Pancreas (tissue), 10 donors: ENCODE measurements at places on chromosomes 2 and 18.

DNA sequence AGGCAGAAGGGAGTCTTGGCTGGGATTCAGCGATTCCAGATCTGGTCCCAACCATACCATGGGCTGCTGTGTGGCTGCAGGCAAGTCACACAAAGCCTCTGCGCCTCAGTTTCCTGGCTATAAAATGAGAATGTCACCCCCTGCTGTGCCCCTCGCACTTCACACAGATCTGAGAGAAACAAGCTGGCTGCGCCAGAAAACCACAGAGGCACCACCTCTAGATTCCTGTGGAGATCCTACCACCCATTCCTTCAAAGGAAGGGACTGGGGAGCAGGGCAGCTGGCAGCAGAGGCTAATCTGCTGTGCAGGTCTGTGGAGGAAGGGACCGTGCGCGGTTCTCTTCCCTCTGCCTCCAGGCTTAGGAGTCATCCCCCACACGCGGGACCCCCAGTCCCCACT, 19.8 kb downstream of the NEURL3 start:
- no peak for DNase-seq

GRCh38 chr2:28747714-28748113, 3.9 kb upstream of the PPP1CB start:
- DNase-seq, result no peak

DNA sequence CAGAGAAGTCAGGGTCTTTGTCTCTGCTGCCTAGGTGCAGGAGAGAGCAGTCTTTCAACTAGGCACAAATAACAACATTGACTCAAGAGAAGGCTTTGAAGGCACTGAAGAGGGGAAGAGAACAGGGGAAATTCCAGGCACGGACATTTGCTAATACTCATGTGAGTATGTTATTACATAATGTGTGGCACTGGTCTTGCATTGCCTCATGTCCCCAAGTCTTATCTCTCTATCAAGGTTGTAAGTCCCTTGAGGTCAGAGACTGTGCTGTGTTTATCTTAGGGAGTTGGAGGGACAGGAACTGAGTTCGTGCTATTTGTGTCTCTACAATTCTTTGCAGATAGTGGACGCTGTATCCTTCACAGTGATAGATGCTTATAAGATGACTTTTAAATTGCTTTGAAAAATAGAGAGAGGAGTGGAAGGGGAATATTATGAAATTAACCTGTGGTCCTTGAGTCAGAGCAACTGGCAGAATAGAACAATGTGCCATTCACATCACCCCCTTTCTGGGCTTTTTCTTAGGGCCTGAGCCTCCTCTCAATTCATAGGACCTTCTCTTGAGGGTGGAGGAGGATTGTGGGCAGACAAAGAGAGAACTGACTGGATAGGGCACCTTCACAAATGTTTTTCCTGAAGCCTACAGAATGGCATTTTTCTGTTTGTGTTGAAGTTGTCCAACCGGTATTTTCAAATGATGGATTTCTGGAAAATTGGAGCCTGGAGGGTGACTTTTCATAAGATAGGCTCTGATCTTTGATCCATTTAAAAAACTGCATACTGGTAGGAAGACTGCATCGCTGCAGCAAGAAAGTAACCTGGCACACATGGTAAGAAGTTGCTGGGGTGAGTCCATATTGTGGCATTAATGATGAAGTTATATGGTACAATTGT, 96.6 kb upstream of the CXCR4 start:
- DNase-seq, result no peak

- DNase-seq, result no peak
Measured at GRCh38 chr2:212197776-212198175, 340.8 kb downstream of the ERBB4 start.

DNA sequence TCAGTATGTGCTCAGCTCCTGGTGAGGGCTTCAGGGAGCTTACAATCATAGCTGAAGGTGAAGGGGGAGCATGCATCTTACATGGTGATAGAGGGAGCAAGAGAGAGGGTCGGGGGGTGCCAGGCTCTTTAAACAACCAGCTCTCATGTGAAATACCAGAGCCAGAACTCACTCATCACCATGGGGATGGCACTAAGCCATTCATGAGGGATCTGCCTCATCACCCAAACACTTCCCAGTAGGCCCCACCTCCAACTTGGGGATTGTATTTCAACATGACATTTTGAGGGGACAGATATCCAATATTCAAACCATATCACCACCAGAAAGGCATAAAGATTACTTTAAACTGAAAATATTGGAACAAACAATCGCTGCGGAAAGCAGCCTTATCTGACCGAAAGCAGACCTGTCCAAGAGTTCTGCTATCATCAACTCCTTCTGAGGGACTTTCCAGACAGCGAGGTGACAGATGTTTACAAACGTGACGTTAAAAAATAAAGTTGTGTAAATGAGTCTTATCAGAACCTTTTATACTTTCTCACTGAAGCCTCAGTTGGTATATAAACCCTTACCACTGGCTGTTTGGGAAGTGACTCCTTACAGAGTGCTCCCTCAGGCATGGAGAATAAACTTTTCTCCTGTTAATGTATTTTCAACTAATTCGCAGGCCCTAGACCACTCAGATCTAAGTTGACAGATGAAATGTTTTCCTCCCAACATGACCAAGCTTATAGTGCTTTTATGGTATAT, 35.5 kb upstream of the PTH2R start:
- no peak for DNase-seq

DNA sequence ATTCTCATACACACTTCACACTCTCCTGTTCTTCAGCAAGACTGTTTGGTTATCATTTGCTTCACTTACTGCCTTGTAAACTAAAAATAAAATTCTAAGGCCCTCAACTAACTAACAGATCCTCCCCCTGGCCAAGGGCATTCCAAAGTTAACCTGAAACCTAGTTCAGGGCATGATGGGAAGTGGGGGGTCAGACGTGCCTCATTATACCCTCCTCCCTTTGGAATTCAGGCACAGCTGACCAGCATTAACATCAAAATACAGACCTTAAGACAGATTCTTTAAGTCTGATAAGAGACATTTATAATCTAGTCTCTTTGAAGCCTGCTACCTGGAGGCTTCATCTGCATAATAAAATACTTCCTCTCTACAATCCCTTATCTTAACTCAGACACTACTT, 221.0 kb downstream of the NOL4 start:
- no peak for DNase-seq

GRCh38 chr2:181231151-181231550, 226.0 kb upstream of the ITGA4 start:
- DNase-seq, result no peak

GRCh38 chr2:54499661-54500060, 43.5 kb downstream of the SPTBN1 start:
- no peak for DNase-seq

GRCh38 chr18:10020171-10020570, 106.4 kb downstream of the VAPA start:
- DNase-seq, result no peak

- DNase-seq, result no peak
Measured at GRCh38 chr2:6893876-6894482, 16.4 kb downstream of the RSAD2 start.

- no peak for DNase-seq
Measured at GRCh38 chr2:219538956-219539788, 4.4 kb downstream of the CHPF start.

DNA sequence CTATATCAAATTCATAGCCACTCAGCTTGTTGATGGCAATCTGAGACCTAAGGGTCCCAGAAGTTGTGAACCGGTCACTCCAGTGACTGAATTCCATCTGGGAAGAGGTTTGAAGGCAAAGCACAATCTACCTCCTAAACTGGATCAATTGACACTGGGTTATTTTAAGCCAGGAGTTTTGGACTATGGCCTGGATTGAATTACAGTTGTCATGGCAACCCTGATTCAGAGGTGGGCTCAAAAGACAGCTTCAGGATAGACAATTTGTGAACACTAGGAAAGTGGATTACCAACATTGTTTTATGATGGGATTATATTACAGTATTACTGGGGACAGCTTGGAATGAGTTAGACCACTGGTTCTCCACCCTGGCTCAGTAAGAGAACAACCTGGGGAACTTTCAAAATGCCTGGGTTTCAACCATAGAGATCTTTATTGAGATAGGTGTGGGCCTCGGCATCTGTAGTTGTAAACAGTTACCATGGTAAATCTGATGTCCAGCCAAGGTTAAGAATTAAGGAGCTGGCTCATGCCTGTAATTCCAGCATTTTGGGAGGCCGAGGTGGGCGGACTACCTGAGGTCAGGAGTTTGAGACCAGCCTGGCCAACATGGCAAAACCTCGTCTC, 58.8 kb downstream of the MFSD6 start:
- DNase-seq, result no peak

DNA sequence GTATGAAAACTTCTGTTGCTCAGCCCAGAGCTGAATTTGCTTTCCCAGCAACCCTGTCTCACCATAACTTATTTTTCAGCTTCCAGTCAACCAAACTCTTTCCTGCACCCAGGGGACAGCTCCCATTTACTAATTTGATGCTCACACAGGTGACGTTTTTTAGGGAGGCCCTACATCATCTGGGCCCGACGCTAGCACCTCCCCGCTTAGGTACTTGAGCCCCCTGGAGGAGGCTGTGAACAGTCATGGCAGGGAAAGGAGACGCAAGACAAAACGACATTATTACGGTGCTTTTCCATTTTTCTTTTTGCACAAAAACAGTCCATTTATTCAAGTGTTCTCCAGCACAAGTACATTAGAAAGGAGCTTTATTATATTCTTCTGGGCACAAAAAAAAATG, 59.2 kb upstream of the POMC start:
- DNase-seq, result no peak

- no peak for DNase-seq
Measured at GRCh38 chr2:31241625-31242270, 7.8 kb downstream of the EHD3 start.

GRCh38 chr2:240972201-240972600, 26.2 kb upstream of the SNED1 start:
- no peak for DNase-seq

DNA sequence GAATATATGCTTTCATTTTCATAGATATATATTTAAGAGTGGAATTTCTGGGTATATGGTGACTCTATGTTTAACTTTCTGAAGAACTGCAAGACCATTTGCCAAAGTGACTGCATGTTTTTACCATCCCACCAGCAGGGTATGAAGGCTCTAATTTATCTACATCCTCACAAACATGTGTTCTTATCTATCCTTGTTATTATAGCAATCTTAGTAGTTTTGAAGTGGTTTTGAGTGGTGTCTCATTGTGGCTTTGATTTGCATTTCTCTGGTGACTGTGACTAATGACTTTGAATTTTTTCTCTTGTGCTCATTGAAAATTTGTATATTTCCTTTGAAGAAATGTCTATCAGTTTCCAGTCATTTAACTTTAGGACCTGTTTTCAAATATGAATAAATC, 310.2 kb upstream of the NRP2 start:
- DNase-seq, result no peak

- DNase-seq, result no peak
Measured at GRCh38 chr2:40418614-40419363, 33.1 kb downstream of the SLC8A1 start.

DNA sequence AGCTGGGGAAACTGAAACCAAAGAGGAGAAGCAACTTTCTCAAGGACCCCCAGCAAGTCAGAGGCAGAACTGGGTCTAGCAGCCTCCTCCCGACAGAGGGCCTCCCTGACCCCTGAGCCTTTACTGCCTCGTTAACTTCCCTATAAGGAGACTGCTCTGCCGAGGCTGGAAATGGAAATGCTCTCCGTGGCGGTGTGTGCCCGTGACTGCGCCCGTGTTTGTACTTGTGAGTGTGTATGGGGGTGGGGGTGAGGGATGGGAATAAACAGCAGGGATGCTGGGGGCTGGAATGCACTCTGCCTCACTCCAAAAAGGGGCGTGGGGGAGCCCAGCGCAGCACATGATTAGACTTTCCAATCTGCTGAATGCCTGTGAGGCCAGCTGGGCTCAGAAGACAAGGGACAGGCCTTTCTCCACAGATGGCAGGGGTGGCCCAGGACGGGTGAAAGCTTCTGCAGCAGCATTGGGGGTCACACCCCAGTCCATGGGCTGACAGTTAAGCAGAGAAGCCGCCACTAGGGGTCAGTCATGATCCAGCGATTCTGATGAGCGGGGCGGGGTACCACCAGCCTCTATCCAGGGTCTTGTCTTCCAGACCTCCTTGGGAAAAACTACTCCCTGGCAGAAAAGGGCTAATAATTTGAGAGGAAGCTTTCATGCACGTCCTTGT, 26.8 kb downstream of the MPHOSPH10 start:
- peak; percentile 26 for DNase-seq

GRCh38 chr2:129698593-129698992, 280.9 kb upstream of the RAB6C start:
- DNase-seq, result no peak

DNA sequence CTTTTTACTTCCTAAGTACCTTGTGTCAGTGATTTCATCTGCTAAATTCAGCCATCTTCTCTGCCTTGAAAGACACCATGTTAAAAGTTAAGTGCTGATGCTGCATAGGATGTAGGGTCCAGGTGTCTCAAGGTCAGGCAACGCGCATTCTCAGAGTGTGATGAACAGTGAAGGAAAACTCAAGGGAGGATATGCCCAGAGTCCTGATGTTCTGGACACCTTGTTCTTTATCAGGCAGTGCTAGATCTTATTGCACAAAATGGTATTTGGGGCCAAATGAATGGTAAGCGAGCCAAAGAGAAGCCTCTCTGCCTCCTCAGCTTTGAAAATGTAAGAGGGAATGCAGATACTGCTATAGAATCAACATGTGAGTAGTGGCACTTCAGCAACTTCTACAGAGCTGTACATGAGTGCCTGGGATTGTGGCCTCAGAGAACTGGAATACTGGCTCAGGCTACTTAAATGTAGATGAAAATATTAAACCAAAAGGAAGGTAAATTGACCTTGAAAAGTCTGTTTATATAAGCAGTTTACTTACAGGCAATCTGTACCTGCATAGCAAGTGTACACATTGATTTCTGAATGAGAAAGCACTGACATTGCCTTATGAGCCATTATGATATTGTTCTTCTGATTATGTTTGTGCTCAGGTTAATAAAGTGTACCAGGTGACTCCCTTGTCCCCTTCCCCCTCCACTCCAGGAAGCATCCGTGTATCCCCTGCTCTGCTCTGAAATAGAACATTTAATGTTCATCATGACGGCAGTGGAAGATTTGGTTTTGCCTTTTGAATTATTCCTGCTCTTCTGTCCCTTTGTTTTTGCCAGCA, 86.7 kb upstream of the RANBP2 start:
- no peak for DNase-seq

- DNase-seq, result peak; percentile 84
Measured at GRCh38 chr2:113876503-113877387, 13.1 kb upstream of the ACTR3 start.

GRCh38 chr2:168087401-168087800, 160.0 kb downstream of the STK39 start:
- no peak for DNase-seq

GRCh38 chr2:197426723-197427603, 7.9 kb downstream of the SF3B1 start:
- DNase-seq, result no peak

DNA sequence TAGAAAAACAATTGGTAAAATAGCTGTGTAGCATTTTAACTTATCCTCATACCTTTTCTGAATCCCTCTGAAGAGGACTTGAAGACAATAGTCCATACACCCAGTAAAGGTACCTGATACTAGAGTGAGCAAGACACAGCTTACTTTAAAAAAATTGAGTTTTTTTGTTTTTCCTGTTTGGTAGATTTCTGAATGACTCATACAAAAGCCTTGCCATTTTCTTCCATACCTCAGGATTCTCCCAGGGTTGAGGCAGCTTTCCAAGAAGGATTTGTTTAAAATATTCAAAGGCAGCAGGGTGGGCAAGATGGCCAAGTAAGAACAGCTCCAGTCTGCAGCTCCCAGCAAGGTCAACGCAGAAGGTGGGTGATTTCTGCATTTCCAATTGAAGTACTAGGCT, 551.0 kb upstream of the LRATD1 start:
- no peak for DNase-seq

GRCh38 chr2:8457092-8457481, 224.8 kb upstream of the ID2 start:
- no peak for DNase-seq
